D721Med (cell line): ENCODE measurements at places on chromosomes 1 and 21.

DNA sequence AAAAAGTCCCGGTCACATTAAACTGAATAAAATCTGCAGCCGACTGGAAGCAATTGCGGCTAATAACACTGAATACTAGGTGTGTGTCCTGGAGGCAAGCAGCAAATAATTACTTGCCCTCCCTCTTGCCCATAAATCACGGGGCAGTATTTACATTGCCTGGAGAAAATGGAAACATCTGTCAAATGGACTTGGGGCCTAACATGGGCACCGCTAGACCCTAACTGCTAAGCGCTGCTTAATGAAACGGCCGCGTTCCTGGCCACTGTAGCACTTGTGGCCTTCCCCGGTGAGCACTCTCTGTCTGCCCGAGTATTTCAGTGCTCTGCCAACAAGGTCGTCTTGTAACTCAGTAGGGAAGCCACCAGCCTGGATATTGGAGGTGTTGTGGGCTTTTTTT, 23.9 kb upstream of the KNCN start:
- DNase-seq: no peak

GRCh38 chr1:200368556-200368955, 41.3 kb downstream of the ZNF281 start:
- no peak for DNase-seq

- peak; percentile 1 for DNase-seq
Measured at GRCh38 chr1:43272576-43273571, 3.1 kb downstream of the TMEM125 start.

DNA sequence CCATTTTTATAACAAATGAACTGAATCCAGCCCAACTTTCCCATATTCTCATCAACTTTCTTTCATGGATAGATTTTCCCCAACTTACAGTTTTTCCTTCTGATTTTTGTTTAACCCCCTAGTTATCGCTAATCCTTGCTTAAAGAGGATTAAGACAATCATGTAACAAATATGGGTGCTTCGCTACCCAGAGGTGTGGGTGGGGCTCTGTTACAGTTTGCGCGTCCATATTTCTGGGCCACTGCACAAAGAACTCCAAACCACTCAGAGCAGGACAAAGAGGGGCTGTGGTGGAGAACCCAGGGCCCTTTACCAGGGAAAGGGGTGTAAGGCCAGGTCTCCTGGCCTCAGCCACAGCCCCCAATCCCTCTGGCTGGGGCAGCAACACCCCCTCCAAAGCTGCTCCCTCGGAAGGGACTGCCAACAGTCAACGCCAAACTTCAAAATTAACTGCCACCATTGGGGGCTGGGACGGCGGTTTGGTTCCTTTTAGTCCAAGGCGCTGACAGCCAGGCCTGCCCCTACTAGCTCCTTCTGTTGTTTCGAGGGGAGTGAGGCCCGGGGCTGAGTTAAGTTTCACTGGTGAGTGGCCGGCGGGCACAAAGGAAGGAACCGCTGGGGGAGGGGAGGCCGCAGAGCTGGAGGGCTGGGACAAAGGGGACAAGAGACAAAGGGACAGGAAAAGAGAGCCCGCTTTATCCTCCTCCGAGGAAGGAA, 27.9 kb downstream of the SSBP3 start:
- DNase-seq: no peak

GRCh38 chr1:44151332-44151731, 9.9 kb upstream of the KLF18 start:
- DNase-seq: no peak

GRCh38 chr21:17859661-17860060, 40.5 kb upstream of the C21orf91 start:
- no peak for DNase-seq

- DNase-seq: peak; percentile 99
Measured at GRCh38 chr1:204975568-204976235, 67.3 kb upstream of the CNTN2 start.

- no peak for DNase-seq
Measured at GRCh38 chr1:216805233-216805632, 82.0 kb upstream of the ESRRG start.

GRCh38 chr1:2914702-2915101, 106.6 kb upstream of the ACTRT2 start:
- DNase-seq: no peak

GRCh38 chr1:224873434-224874369, 55.8 kb upstream of the DNAH14 start:
- no peak for DNase-seq

GRCh38 chr1:85174503-85174902, 26.3 kb downstream of the SYDE2 start:
- DNase-seq: no peak

- no peak for DNase-seq
Measured at GRCh38 chr1:30337324-30337620, 386.1 kb downstream of the MATN1 start.

DNA sequence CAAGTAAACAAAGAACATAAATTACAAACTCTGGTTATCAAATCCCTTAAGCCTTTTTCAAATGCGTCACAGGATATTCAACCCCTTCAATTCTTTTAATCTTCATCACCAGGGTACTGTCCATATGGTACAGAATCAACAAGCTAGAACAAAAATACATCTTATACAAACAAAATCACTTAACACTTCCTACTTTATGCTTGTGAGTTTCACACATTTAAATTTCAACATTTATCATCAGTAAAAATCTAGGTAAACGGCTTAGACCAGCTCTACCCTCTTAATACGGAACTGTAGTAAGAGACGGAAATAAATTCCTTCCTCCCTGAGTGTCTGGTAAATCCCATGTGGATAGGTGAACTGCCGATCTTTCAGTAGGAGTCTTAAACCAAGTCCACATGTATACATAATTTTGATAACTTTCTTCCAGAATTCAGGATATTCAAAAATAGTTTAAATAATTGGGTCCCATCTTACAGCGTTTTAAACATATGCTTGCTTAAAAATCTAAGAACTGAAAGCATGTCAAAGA, 1.0 kb downstream of the CCDC181 start:
- no peak for DNase-seq

- no peak for DNase-seq
Measured at GRCh38 chr1:172342584-172343239, 77.8 kb upstream of the C1orf105 start.

GRCh38 chr1:183025782-183026774, 2.9 kb downstream of the LAMC1 start:
- DNase-seq: no peak

DNA sequence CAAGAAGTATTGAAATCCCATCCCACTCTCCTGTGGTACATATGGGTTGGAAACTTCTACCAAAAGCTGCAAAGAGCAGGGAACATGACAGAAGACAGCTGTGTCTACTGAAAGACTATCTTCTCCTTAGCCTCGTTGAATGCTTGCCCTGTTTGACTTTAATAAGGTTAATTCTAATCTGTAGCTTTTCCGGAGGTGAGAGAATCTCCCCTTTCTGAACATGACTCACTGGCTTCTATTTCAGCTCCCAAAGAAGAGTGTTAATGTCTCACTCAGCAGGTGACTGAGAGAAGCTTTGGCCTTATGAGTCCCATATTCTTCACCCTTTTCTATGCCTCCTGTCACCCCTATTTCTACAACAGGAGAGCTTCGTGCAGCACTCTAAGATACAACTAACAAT, 88.3 kb downstream of the HHIPL2 start:
- no peak for DNase-seq

DNA sequence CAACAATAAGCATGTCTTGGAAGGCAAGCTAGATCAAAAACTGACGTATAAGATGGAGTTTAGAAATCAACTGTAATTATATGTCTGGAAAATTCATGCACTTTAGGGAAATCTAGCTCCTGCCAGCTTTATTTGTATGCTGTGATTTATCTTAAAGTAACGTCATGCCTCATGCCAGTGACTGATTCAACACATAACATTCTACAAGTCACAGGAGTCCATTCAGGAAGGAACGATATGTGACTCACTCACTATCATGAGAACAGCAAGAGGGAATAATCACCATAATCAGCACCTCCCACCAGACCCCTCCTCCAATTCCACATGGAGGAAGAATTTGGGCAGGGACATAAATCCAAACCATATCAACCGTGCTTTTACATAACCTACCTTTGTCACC, 682.4 kb upstream of the ADAMTS5 start:
- no peak for DNase-seq

GRCh38 chr1:153728305-153729066, 636 bp downstream of the INTS3 start:
- DNase-seq: no peak

- DNase-seq: no peak
Measured at GRCh38 chr1:6496890-6497214, 5.4 kb upstream of the PLEKHG5 start.

DNA sequence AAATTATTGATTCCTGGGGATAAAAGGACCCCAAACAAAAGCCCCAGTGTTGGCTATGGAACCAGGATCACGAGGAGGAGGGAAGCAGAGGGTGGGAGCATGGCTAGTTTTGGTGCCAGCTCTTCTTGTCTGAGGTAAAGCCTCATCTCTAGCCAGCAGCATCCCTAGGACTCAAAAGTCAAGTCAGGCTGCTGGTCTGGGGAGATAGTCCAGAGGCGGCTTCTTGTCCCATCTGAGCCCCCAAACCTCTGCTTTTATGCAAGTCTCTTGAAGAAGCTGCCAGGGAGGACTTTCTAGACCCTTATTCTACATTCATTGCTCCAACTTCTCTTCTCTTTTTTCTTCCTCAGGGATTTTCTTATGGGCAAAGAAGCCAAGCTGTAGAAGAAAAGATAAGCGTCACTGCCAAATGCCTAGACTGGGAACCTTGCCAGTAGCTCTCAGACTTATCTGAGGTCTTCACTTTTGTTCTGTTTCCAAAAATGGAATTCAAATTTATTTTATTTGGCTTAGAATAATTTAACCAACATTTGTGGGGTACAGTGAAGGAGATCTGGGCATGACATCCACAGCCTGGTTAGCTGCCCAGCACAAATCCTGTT, 6.9 kb upstream of the ANKRD35 start:
- no peak for DNase-seq

DNA sequence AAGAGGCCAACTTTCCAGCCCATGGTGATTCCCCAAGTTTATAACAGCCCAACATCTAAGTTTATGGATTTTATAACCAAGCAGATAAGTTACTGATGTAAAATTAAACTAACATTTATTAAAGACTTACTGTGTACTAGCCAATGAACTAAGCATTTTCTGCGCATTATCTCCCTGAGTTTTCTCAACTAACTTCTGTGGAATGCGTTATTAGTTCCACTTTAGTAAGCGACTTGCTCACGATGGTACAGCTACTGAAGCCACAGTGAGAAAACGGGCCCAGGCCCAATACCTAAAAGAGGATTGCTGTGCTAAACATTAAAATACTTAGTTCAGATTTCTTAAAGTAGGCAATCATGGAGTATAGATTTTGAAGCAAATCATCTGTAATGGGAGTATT, 61.0 kb downstream of the ZBTB18 start:
- no peak for DNase-seq

GRCh38 chr21:26956813-26957212, 10.1 kb downstream of the ADAMTS5 start:
- DNase-seq: no peak

DNA sequence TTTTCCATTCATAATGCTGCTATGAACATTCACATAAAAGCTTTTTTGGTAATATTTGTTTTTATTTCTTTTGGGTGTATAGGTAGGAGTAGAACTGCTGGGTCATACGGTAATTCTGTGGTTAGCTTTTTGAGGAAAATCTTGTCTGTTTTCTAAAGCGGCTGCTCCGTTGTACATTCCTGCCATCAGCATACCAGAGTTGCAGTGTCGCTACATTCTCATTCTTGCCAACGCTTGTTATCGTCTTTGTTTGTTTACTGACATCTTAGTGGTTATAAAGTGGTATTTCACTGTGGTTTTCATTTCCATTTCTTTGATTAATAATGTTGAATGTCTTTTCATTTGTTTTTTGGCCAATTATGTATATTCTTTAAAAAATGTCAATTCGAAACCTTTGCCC, 469.8 kb upstream of the ZP4 start:
- DNase-seq: no peak

GRCh38 chr1:41013796-41014195, 7.7 kb downstream of the SLFNL1 start:
- DNase-seq: no peak

DNA sequence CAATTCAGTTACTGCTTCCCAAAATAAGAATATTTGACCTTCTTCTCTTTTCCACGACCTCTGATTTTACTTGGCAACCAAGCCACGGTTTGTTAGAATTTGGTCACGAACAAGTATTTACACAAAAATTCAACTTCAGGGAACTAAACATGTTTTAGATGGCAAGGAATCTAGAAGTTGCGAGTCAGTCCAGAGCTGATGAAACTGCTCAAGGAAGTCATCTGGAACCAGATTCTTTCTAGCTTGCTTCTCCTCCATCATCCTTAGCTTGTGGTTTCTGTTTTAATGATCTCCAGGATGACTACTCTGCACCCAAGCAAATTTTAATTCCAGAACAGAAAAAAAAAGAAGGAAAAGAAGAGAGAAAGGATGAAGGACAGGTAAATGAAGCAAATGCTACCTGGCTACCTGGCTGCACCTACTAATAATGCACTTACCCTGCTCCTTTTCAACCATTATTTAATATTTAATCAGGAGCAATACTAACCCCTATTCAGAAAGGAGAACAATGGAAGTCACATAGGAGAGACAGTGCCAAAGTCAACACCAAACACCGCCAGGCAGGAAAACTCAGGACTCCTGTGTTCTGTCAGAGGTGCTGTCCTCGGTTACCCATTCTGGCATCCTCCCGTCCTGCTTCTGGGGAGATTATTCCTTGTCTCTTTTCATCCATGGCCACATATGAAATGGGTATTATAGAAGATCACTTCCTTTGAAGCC, 54.2 kb upstream of the RGS7 start:
- no peak for DNase-seq

GRCh38 chr1:77757066-77757584, 2.5 kb downstream of the USP33 start:
- DNase-seq: no peak

- DNase-seq: no peak
Measured at GRCh38 chr1:44010935-44011471, 19.6 kb downstream of the CCDC24 start.

GRCh38 chr1:26364956-26365355, 7.6 kb downstream of the ZNF683 start:
- DNase-seq: no peak

GRCh38 chr1:228276901-228277490, 69.2 kb downstream of the OBSCN start:
- no peak for DNase-seq

DNA sequence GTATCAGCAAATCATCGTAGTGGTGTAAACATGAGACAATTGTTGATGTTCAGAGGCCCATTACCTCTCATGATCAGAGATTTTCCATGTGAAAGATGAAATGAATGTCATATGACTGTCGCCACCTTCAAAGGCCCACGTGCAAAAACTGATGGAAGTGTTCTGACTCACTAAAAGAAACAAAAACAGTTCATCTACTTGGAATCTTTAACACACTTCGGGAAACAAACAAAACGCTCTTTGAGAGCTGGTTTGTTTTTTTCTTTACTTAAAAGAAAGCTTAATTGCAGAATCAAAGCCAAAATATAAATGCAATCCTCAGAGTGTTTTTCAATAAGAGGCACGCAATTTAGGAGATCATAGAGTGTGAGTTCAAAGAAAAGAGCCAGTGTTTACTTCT, 100.8 kb downstream of the PLPPR4 start:
- DNase-seq: no peak

DNA sequence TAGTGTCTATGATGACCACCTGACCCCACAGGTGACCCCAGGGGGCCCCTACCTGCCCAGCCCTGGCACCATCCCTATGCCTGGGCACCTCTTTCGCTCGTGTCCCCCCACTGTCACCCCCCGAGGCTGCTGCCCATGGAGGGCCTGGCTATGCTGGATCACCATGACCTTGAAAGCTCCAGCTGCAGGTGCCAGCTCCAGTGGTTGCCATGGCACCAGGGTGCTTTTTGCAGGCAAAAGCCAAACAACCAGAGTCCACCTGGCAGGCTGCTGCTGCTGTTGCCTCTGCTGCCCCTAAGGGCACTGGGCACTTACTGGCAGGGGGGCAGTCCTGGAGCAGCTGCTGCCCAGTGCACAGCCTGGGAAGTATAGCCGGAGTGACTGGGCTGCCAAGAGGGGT, 21.7 kb downstream of the ETNK2 start:
- no peak for DNase-seq
